ENCODE measurements at places on chromosomes 12 and 14. TPM values are rescaled to one million over a fixed set of nuclear protein-coding genes. Genes with fewer than 3 reads are reported as not detected.
A peak's percentile ranks its signal among the peaks of the same experiment; 100 is the strongest.

The MDM2 gene
- 107 TPM for total RNA-seq

The CCDC85C gene
- total RNA-seq = 73.4 TPM

- DNase-seq = no peak
Observed at GRCh38 chr12:15494329-15495046, 172.2 kb downstream of the PTPRO start.

DNA sequence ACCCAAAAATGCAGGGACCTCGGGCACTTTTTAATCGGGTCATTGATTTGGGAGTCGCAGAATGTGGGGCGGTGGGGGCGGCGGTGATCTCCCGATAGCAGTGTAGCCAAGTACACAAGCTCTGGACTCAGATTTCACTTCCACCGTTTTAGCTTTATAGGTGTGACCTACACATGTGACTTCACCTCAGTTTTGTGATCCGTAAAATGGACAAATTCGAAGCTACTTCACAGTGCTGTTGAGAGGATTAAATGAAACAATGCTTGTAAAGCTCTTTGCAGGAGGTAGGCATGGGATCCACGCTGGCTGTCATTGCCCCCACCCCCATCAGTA is 478 bp downstream of the RITA1 start:
- no peak for DNase-seq

DNA sequence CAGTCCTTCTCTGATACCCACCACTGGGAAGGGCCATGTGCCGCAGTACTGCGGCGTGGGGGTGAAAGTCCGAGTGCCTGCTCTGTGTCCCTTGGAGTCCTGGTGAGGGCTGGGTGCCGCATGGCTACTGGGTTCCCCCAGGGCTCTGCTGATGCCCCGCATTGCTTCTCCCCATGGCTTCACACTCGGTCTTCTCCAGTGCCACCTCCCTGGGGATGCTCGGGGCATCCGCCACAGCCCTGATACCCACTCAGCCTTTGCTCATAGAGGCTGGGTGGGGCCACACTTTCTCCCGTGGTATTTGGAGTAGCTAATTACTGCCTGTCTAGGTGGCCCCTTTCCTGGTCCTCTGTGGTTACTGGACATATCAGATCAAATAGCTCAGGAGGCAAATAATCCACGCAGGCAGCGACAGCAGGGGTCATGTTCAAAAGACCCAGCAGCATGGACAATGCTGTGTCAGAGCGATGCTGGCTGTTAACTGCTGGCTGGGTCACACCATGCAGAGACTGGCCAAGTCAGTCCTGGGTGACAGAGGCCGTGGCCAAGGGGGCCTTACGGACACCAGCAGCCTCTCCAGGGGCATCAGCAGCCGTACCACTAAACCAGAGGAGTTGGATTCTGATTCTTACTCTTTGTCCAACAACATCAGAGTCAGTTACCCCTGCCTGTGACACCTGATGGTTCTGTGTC is 106.5 kb downstream of the ADGRD1 start:
- no peak for DNase-seq

- DNase-seq = no peak
Observed at GRCh38 chr12:67455236-67455635, 186.1 kb downstream of the CAND1 start.

DNA sequence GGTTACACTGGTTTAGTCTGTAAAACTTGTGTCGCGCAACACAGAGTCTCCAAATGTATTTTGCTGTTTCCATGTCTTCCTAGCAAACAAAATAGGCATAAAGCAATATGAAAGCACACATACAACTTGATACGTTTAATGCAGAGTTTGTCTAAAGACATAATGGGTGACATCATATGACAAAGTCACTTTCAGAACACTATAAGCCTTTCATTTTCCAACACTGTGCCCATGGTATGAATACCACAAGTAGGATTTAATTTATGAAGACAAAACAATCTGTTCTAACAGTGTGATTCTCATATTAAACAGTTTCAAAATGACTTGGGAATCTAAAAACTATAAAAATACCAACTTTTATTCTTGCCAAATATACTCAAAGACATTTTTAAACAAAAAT is 58.4 kb downstream of the PTPN21 start:
- DNase-seq = no peak

DNA sequence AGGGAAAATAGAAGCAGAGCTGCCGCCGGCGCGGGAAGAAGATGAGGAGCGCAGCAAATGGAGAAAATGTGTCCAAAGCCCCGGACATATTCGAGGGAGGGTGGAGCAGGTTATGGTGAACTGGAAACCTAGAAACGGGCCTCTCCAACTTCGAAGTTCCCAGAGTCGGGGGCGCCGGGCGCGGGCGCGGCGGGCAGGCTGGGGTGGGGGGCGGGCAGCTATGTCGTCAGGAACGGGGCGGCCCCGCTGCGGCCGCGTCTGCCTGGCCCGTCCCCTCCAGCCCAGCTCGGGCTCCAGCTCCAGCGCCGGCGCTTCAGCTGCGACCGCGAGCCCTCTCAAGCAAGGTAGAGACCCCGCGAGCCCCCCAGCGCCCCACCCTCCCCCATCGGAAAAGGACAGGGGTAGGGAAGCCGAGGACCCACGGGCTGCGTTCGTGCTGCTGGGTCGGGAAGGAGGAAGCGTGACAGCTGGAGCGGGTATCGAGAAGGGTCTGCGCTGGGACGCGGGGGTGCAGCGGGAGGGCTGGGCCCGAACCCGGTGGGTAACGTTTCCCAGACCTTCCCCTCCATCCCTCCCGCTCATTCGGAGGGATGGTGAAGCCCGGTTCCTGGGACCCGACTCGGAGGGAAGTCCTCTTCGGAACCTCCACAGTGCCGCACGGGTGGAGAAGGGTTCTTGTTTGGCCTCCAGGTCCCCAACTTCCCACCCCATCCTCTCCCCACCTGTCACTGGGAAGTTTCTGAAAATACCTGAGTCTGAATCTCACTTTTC is 1.0 kb downstream of the DGKA start:
- DNase-seq = peak; percentile 70

- DNase-seq = no peak
Observed at GRCh38 chr12:24806386-24806785, 142.5 kb downstream of the BCAT1 start.

GRCh38 chr14:80419769-80420168 is 208.5 kb upstream of the DIO2 start:
- DNase-seq = no peak

DNA sequence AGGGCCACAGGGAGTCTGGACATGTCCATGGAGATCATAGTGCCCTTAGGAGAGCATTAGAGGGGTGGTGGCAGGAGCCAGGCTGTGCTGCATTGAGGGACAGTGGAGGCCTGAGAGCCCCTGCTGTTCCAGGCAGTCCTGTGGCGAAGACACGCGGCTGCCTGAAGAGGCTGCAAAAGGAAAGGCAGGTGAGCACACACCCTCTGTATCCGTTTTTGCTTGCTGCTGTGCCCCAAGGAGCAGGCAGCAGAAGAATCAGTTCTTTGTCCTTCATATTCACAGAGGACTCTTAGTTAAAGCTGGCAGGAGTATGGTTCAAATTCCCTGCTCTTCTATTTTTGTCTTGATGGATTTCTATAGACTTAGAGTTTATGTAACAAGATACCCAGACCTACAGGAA is 4.5 kb downstream of the SLC35E3 start:
- DNase-seq = no peak

DNA sequence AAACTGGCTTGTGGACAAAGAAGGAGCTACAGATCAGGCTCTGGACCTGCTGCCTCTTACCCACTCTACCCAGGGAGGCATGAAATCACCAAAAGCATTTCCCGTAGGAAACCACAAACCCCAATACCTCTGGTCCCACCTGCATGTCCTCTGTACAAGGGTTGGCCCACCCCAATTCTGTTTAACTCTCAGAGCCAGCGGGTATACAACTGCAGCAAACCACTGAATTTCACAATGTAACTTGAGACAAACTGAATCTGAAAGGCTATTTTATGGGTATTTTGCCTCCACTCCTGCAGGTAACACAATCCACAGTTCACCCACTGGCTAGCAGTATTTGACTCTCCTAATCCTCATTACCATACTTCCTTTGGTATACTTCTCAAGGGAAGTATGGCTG is 16.5 kb downstream of the SIX1 start:
- DNase-seq = no peak

GRCh38 chr12:96177013-96177412 is 17.2 kb upstream of the ELK3 start:
- no peak for DNase-seq

DNA sequence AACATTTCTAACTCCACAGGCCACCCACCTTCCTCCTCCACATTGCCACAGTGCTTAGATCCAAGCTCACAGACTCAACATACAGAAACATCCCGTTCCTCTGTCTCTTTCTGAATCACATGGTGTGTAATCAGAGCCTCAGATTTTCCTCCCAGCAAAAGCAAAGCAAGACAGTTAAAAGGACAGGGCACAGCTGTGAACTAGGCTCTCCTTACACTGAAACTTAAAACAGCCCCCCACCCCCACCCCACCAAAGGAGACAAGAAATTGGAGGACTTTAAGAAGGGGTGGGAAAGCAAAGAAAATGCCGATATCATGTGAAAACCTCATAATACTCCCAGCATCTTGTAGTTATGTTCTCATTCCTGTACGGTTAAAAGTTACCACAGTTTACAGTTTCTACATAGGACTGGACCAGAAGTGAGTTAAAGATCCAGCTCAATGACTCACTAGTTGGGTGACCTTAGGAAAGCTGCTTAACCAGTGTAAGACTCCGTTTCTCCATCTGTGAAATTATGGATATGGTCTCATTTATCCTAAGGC is 4.8 kb downstream of the YBX3 start:
- DNase-seq = no peak

The GALNT9 gene
- total RNA-seq = not detected

GRCh38 chr14:88385212-88386101 is at the start of gene SPATA7:
TSS of gene SPATA7 (plus strand) at chr14:88385657. CDS start at chr14:88385819, 162 bp downstream.
- DNase-seq = peak; percentile 95

- no peak for DNase-seq
Observed at GRCh38 chr14:92514844-92515514, 1.4 kb downstream of the RIN3 start.

GRCh38 chr12:20264608-20265114 is 103.7 kb upstream of the PDE3A start:
- DNase-seq = no peak

DNA sequence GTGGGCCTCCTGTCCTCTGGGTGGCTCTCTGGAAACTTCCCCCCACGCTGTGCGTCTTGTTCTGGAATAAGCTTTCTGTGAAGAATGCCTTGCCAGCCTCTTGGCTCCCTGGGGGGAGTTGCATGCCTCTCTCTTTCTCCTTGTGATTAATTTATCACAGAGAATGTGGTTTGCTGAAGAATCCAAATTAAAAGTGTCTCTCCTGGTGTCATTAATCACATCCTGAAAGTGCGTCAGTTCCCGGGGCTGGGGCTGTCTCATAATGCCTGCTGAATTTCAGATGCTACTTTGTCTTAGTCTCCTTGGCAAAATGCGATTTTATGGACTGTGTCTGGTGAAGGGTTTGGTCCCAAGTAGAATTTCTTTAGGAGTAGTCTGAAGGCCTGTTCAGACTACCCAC is 787.7 kb upstream of the TMEM132C start:
- no peak for DNase-seq

GRCh38 chr14:101884934-101885576 is 79.3 kb upstream of the DYNC1H1 start:
- no peak for DNase-seq

GRCh38 chr12:95908573-95908972 is 33.8 kb downstream of the CCDC38 start:
- DNase-seq = no peak

DNA sequence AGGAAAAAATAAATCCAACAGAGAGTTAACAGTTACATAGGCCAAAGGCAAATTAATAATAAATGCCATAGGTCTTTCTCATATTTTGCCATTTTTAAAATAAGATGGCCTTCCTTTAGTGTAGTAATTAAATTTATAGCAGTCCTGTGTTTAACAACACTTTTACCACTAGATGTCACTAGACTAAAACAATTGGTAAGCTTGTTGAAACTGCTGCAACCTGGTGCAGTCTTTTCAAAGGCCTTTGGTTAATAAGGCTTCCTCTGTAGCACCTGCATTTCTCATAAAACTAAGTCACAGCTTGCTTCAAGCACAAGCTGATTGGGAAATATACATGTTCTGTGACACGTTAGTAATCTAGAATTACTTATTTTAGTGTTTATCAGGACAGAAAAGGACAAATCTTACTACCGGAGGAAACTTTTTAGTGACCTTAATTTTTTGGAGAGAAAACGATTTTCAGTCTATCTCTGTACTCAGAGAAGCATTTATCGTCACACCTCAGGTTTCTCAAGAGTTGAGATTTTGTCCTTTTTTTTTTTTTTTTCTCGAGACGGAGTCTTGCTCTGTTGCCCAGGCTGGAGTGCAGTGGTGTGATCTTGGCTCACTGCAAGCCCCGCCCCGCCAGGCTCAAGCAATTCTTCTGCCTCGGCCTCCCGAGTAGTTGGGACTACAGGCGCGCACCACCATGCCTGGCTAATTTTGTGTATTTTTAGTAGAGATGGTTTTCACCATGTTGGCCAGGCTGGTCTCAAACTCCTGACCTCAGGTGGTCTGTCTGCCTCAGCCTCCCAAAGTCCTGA is 20.0 kb downstream of the BORCS5 start:
- no peak for DNase-seq

GRCh38 chr12:112218150-112218549 is 92.8 kb downstream of the TRAFD1 start:
- no peak for DNase-seq

DNA sequence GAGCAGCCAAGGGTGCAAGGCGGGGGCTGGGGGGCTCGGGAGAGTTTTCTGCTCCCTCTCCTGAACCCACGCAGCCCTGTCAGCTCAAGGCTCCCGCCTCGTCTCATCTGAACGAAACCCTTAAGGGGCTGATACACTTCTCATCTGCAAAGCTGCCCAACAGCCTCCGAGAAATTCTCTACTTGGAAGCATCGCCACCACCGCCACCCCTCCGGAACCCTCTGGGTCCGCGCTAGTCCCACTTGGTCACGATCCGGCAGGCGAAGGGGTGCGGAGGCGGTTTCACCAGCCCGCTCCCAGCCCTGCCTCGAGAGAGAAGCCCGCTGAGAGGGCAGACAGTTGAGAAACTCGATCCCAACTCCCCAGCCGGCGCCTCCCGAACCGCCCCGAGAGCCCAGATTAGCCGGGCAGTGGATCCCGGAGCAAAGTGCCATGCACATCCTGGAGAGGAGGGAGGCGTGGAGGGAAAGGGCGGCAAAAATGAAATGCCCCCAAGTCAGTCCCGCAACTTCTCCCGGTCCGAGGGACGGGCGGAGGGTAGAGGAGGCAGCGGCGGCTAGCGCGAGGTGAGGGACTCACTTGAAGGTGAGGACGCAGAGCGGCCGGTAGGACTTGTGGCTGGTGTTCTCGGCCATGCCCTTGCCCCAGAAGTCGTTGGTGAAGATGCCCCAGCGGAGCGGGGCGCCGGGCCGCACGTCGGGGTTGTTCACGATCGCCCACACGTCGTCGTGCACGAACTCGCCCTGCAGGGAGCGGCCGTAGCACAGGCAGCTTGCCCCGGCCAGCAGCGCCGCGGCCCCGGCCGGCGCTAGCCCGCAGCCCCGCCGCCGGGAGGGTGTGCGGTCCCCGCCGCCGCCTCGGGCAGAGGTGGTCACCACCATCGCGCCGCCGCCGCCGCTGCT is 620 bp downstream of the TMTC1 start:
- DNase-seq = peak; percentile 18

- no peak for DNase-seq
Observed at GRCh38 chr14:89869606-89870005, 84.9 kb downstream of the EFCAB11 start.

The PLXNC1 gene
- total RNA-seq = 8.4 TPM

- no peak for DNase-seq
Observed at GRCh38 chr14:68960123-68960522, 19.0 kb downstream of the ACTN1 start.

The C12orf56 gene
- 0.74 TPM for total RNA-seq

All from colonic mucosa (tissue), 4 donors.